ENCODE measurements at places on chromosomes 5 and 9. TPM values are rescaled to one million over a fixed set of nuclear protein-coding genes. Genes with fewer than 3 reads are reported as not detected.

DNA sequence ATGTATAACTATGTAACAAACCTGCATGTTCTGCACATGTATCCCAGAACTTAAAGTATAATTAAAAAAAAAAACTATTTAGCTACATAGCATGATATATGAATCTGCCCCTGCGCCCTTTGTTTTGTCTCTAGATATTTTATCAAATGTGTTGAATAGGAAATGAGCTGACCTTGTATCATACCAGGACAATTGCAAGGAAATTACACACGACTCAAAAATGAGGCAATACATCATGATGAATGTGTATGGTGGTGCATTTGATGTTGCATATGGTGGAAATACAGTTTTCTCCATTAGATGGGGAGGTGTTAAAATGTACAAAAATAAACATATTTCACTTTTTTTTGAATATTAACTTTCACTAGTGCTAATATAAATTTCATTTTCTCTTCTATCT is 28.6 kb upstream of the CEP78 start:
- no peak for DNase-seq

- DNase-seq, result peak; percentile 71
These were observed 8.5 kb downstream of the PTGER4 start for GRCh38 chr5:40688127-40688761.

GRCh38 chr9:110016340-110016739 is 191.6 kb downstream of the C9orf152 start:
- DNase-seq, result no peak

DNA sequence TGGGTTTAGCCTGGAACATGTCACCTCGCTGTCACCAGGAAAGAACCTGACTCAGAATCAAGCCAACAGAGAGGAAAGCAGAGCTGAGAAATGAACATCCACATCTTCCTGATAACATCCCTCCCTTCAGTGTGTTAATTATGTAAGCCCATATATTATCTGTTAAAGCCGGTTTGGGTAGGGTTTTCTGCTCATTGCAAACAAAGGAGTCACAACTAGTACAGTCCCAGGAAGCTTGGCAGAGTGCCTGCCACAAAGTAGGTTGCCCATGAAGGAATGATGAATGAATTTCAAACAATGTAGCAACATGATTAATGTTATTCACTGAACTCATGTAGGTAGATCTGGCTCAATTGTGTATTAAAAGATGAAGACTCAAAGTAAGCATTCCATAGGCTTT is 10.4 kb upstream of the PPARGC1B start:
- no peak for DNase-seq

DNA sequence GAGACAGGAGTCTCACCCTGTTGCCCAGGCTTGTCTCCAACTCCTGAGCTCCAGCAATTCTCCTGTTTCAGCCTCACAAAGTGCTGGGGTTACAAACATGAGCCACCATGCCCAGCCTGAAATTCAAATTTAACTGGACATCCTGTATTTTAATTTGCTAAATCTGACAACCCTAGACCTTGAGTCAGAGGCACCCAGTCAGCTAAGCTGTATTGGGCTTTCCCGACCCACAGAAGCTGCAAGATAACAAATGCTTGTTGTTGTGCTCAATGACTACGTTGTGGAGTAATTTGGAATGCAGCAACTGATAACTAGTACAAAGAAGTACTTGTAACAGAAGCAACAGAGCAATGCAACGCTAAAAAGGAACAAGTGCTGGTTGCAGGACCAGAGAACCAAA is 533.1 kb downstream of the NTRK2 start:
- no peak for DNase-seq

- DNase-seq, result no peak
These were observed 32.9 kb upstream of the PSD2 start for GRCh38 chr5:139762615-139763170.

- DNase-seq, result no peak
These were observed 6.2 kb downstream of the OXCT1 start for GRCh38 chr5:41863871-41864486.

DNA sequence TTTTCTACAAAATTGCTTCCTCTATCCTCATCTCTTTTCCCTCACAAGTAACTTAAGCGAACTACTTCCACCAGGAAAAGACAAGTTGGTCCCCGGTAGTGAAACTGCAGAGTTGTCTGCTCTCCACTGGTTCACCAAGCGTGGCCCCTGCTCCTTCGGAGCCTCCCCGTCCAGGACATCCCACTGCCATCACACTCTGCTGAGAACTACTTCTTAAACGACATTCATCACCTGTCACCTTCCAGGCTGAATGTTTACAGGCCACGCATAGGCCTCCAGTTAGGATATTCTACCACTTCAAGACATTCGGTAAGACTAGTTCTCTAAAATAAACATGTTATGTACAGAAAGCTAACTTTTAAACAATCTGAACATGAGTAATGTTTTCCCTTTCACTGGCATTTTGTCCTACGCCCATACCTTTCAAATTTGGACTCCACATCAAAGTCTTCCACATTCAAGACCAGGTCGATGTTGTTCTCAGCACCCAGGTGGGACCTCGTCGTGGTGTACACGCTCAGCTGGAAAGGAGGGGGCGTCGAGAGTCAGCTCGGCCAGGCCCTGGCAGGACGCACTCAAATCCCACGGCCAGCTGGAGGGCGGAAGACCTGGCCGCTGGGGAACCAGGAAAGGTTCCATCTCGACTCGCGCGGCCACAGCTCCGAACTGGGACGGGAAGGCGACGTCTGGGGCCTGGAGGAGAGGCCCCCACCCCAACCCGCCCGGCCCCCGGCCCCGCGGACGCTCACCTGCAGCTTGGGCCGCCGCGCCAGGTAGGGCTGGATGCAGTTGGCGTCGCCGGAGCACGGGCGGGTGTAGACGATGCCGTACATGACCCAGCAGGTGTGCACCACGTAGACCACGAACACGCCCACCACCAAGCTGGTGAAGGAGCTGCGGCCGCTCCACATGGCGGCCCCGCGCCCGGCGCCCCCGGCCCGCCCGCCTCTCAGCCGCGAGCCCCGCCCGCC is 683 bp downstream of the CLPTM1L start:
- DNase-seq, result no peak

- DNase-seq, result no peak
These were observed 147.0 kb downstream of the CSNK1G3 start for GRCh38 chr5:123659011-123659410.

- no peak for DNase-seq
These were observed 3.1 kb upstream of the GNPDA1 start for GRCh38 chr5:142015781-142016533.

GRCh38 chr5:20678814-20679298 is 690.9 kb upstream of the CDH18 start:
- DNase-seq, result no peak

DNA sequence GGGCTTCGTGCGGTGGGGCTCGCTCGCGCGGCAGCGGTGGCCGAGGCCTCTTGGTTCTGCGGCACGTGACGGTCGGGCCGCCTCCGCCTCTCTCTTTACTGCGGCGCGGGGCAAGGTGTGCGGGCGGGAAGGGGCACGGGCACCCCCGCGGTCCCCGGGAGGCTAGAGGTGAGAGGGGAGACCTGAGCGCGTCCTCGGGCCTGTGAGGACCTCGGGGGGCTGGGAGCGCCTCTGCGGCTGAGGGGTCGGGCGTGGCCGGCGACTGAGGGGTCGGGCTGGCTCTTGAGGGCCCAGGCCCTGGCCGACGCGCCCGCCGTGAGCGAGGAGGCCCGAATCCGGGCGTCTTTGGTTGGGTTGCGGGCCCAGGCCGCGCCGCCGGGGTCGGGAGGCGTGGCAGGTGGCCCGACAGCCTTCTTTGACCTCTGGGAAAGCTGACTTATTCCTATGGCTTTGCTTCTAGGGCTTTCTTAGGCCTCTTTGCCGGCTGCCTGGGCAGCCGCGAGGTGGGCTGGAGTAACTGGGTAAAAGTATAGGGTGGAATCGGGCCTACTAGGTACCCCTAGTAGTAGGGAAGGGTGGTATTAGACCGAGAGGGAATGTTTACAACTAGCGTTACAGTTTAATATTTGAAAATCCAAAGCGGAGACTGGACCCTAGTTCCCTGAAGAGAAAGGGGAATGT is at the start of gene CANX:
CANX (plus strand) TSS at position 33 of the 681 bp plus-strand sequence. CDS start 6,715 bp downstream, outside the sequence.
- no peak for DNase-seq

DNA sequence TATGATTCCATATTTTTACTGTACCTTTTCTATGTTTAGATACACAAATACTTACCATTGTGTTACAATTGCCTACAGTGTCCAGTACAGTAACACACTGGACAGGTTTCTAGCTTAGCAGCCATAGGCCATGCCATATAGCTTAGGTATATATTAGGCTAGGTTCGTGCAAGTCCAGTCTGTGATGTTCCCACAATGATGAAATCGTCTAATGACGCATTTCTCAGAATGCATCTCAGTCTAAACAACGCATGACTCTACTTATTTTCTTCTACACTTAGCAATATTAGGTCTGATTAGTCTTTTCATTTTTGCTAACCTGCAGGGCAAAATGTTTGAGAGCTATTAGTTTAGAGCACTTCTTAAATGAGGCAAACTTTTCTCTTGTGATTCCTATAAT is 22.7 kb downstream of the OR2S2 start:
- no peak for DNase-seq

DNA sequence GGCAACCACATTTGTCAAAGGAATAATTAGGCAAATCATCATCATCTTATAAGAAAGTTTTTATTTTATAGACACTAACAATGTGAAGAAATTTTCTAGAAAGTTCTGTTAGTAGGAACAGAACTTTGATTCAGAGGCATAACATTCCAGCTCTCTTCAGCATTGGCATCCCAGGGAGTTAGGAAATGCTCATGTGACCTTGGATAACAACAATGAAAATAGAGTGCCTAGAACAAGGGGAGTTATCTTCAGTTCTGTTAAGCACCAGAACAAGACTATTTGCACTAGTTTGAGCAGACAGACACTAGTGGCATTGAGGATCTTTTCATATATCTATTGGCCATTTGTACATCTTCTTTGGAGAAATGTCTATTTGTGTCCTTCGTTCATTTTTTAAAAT is 7.0 kb upstream of the NMUR2 start:
- DNase-seq, result no peak

DNA sequence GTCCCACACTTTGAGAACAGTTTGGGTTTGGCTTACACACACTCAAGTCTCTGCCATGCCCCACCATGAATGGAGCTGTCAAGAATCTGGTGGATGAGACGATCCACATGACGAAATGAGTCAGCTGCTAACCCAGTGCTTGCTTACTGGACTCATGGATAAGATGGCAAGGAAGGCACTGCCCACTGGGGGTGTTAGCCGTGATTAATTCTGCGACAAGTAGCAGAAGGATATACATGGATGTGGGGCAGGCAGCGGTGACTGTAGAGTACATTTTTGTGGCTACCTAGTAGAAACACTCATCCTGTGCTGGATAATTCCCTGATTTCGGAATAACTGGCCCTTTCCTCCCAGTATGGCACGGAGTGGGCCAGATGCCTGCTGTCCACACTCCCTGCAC is 77.5 kb downstream of the SPATA31C2 start:
- no peak for DNase-seq

- DNase-seq, result no peak
These were observed 727 bp upstream of the GLIPR2 start for GRCh38 chr9:36135741-36136271.

GRCh38 chr9:87878989-87879511 is 3.6 kb upstream of the SPATA31E1 start:
- no peak for DNase-seq

DNA sequence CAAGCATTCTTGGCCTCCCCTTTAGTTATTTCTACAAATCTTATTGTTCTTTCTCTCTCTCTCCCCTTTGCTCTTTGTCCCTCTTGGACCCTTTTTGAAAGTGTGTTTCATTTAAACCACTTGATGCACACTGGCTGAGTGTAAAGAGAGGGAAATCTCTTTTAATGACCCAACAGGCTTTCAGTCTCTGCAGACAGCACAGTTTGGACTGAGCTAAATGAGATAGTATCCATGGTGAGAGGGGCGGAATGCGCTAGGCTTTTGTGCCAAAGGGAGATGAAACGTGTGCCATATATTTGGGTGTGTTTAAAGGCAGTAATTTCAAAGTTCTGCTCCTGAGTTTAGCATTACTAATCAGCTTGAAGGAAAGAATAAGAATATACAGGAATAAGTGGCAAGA is 184.9 kb downstream of the PCSK1 start:
- DNase-seq, result no peak

DNA sequence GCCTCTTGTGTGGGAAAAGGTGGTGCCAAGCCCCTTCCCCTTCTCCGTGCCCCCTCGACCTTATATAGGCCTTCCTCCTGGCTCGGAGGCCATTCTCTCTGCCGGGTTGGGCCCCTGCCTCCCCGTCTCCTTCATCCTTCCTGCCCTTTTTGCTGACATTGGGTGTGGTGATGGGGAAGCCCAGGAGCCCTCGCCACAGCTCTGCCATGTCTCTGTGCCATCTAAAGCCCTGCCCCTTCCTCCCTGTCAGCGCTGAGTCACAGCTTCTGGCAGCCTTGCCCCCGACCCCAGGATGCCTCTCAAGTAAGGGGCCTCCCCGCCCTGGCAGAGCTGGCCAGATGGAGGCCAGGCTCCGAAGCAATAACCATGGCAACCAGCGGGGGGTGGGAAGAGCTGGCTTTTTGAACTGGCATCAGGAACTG is 30.4 kb downstream of the JADE2 start:
- DNase-seq, result no peak

- DNase-seq, result no peak
These were observed 118.1 kb downstream of the SLIT3 start for GRCh38 chr5:169182797-169183196.

DNA sequence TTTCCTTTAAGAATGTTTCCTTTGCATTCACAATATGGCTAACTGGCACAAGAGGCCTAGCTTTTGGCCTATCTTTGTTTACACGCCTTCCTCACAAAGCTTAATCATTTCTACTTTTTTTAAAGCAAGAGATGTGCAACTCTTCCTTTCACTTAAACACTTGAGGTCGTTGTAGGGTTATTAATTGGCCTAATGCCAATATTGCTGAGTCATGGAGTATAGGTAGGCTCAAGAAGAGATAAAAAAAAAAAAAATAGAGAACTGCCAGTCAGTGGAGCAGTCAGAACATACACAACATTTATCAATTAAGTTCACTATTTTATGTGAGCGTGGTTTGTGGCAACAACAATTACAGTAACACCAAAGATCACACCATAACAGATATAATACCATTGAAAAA is 5.9 kb downstream of the FKBP15 start:
- no peak for DNase-seq

DNA sequence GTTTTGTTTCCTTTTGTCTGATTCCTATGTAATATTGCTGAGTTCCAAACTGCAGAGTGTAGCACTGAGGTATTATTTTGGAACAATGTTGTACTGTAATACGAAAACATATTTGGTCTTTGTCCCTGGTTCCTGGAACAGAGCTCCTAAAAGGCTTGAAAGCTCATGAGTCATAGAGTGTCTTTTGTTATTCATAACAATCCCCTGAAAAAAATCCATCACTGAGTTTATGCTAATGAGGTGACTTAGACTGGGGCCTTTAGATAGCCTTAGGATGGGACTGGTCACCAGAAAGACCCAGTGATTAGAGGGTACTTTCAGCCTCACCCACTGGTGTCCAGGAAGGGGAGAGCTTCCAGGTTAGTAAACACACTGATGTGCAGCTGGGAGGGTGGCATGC is 132.7 kb upstream of the POU5F2 start:
- DNase-seq, result no peak

The MLANA gene
- not detected for total RNA-seq

The LHX3 gene
- not detected for total RNA-seq

The IFNE gene
- total RNA-seq, result not detected

The FOXD4 gene
- 0.75 TPM for total RNA-seq

The GDNF gene
- 0.23 TPM for total RNA-seq

The ACTBL2 gene
- total RNA-seq, result not detected

The CARTPT gene
- total RNA-seq, result not detected

The MARCOL gene
- not detected for total RNA-seq

The NME5 gene
- 2.4 TPM for total RNA-seq

The EDIL3 gene
- total RNA-seq, result 42.4 TPM
